ENCODE measurements at places on chromosomes 7 and 10.

DNA sequence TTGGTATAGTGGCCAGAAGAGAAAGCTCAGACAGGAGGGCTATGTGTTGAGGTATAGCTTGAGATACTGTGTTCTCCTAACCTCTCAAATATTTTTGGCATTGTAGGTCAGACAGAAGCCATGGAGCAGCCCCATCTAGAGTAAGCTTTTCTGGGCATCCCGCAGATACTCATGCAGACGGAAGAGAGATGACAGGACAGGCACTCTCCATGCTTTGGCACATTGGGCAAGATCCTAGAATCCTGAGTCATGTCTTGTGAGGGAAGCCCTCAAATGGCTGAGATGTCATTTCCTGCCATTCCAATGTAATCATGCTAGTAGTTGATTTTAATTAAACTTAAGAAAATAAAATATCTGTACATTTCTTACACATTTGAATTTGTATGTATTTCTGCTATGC, 16.8 kb upstream of the KIF20B start:
- no peak for DNase-seq

GRCh38 chr10:65570143-65571010, 1355.5 kb upstream of the LRRTM3 start:
- no peak for DNase-seq

GRCh38 chr10:50439187-50439586, 184.6 kb downstream of the SGMS1 start:
- DNase-seq = no peak

GRCh38 chr7:67588631-67589030, 592.0 kb downstream of the TYW1 start:
- no peak for DNase-seq

GRCh38 chr10:112952282-112953173, 2.5 kb downstream of the TCF7L2 start:
- no peak for DNase-seq

GRCh38 chr10:120349069-120349468, 108.0 kb upstream of the PLPP4 start:
- no peak for DNase-seq

DNA sequence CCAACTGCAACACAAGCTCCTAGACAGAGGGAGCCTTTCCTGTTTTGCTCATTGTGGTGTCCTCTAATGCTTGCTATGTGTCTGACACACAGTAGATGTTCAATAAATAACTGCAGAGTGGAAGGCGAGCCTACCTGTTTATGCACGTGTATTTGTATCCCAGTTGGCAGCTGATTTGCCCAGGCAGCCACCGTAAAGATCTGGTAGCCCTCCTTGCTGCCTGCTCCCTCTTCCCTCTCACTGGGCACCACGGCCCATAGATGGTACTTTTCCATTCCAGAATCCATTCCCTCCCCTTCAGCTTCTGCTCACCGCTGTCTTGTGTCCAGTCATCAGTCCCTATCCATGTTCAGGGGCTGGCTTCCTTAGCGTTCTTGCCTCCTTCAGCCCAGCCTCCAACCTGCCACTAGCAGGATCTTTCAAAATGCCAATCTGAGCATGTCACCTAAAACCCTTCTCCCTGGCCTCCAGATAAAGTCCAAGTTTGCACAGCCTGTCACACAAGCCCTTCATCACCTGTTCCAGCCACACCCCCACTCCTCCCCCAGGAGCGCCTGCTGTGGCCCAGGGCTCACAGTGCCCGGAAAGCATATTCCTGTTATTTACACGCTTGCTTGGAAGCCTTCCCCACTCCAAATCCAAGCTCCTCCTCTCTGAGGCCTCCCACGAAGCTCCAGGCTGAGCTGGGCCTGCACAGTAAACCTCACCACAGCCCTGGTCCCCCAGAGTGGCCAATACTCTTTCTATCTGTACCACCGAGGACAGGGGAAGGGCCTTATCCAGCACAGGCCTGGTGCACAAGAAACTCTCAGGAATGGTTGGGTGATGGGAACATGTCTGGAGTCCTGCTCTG, 21.0 kb downstream of the ZCCHC24 start:
- DNase-seq = no peak

DNA sequence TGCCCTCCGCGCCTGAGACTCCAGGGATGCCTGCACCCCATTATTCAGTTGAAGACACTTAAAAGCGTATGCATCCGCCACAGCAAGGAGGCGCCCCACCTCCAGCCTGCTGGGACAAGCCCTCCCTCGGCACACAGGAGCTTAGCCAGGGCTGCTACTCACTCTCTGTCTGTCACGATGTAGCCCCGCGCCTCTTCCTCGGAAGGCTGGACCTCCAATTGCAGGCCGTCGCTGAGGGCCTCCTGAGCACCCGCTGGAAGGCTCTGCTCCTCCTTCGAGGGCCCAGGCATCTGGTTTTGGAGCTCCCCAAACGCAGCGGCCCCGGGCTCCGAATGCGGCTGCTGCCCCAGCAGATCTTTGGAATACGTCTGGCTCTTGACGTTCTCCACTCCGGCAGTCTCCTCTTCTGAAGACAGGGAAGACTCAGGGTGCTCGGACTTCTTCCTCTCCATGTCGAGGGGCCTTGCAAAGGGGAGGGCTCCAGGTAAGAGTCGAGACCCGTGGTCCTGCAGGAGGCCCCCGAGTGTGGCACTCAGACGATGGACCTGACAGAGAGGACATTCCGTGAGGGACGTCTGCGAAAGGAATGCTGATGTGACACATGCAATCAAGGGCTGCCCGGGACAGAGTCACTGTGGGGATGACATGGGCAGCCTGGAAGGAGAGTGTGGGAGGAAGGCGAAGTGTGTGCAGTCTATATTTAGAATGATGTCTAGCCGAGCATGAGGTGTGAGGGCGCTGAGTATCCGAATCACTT, 453.9 kb downstream of the PTPRN2 start:
- no peak for DNase-seq

GRCh38 chr7:16416289-16417282, 4.8 kb downstream of the CRPPA start:
- no peak for DNase-seq

- DNase-seq = no peak
Observed at GRCh38 chr7:37275078-37275710, 173.5 kb downstream of the ELMO1 start.

DNA sequence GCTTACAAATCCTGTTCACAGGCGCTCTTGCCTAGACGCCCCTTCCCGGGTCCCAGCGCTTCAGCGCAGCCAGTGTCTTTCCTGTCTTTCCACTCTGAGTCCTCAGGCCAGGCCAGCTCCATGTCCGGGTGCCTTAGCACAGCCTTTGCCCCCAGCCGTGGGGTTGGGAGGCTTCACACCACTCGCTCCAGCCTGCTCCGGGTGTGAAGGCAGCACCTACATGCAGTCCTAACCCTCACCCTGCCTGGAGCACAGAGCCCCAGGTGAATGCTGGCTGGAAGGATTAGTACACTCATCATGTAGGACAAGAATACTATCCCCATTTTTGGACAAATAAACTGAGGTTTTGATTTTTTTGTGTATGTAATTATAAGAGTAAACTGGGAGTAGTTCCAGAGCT, 81.7 kb upstream of the TMEM72 start:
- no peak for DNase-seq

DNA sequence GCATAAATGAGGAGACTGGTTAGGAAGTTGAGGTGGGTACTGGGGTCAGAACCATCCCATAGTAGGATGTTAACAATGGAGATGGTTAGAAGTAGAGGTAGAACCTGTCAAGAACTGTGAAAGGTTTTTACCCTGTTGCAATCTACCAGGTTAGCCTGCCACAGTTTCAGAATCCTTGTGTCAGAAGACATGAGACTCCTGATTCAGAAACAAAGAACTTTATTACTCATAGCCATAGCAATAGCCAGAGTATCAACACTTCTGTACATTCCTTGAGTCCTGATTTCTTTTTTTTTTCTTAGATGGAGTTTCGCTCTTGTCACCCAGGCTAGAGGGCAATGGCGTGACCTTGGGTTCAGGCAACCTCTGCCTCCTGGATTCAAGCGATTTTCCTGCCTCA, 200.9 kb downstream of the GRM3 start:
- DNase-seq = no peak

- no peak for DNase-seq
Observed at GRCh38 chr7:76273503-76273902, 29.0 kb upstream of the HSPB1 start.

- DNase-seq = no peak
Observed at GRCh38 chr10:21458126-21458871, 67.2 kb downstream of the SKIDA1 start.

GRCh38 chr10:52064084-52064845, 249.8 kb upstream of the DKK1 start:
- no peak for DNase-seq

GRCh38 chr7:73702665-73703064, 16.8 kb downstream of the STX1A start:
- DNase-seq = no peak

DNA sequence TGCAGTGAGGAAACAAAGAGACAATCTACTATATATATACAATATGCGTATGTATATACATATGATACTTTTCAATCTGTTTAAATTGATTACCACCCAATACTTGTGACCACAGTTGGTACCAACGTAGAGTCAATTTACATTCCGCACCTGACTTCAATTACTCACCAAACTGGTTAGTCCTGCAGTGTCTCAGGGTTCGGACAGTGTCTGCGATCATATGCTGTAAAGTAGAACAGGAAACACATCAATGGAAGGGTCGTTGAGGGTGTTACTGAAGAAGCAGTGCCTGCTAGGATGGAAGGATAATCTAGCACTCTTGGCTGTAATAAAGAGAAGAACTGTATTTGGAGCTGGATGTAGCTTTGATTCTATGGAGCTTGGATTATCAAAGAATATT, 179.7 kb upstream of the CDCA7L start:
- DNase-seq = no peak
